ENCODE measurements at places on chromosomes 16 and 17.

- no peak for DNase-seq
Measured at GRCh38 chr16:84973776-84974523, 37.4 kb downstream of the ZDHHC7 start.

DNA sequence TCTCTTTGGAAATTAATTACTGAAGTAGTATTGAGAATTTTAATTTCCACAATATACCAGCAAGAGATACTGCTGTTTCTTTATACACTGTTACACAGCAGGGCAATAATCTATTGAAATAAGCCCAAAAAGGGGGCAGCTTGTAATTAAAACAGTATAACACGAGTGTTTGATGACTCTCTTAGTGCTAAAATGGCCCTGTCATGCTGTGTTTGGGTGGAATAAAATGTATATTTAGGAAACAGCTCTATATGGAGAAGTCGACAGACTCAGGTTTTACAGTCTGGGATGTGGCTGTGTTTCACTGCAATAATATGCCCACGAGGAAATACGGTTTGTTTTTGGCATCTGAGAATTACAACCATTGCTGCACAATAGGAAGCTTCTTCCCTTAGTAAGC is 537.7 kb upstream of the HSBP1 start:
- no peak for DNase-seq

DNA sequence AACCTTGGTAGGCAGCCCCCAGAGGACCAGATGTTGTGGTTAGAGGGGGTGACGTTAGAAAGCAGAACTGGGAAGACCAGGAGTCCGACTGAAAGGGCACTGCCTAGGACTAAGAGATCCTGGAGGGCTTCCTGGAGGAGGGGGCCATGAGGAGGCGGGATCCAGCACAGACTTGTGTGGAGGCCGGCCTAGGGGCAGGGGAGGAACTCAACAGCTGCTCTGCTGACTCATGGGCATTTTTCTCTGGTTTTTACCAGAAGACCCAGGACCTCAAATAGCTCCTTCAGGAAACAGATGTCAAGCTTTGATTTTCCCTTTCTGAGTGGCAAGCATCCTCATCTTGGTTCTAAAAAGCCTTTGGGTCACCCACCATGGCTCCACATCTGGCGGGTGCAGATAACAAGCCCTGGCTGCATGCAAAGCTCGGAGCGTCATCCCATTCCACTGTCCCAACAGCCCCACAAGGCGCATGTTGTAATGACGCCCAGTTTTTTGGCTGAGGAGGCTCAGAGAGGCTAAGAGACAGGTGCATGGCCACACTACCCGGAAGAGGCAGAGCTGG is 29.0 kb downstream of the IL21R start:
- DNase-seq = no peak

DNA sequence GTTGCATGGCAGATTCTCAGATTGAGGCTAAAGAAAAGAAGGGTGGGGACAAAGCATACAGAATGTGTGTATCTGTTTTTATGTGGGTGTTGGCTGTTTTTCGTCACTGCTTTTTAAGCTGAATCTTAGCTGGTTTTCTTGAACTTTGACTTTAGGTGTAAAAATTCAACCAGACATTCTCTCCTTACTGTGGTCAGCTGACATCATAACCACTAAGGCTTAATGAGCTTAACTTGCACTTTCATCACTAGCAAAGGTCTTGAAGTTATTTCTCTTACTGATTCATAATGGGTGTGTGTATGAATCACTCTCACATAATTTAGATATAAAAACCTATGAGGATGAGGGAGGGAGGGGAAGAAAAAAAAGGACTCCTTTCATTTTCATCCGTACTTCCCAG is 4.0 kb upstream of the CDC6 start:
- DNase-seq = no peak

DNA sequence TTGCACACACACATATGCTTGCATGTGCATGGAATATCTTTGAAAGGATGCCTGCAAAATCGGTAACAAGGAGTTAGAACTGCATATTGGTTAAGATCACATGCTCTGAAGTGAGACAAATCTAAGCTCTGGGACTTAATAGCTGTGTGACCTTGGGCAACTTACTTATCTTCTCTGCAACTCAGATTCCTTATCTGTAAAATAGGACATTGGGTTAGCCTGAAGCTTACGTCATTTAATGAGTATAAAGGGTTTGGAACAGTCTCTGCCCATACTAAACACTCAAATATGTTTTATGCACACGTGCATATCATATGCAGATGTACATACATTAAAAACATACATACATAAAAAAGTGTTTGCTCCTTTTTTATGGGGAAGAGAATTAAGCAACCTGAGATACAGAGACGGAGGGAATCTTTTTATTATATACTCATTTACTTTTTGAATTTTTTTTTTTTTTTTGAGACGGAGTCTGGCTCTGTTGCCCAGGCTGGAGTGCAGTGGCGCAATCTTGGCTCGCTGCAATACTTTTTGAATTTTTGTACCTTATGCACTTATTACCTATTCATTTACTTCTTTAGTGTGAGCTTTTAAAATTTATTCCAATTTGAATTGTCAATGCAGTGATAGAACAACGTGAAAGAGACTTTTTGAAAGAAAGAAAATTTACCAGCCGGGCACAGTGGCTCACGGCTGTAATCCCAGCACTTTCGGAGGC is 206.2 kb downstream of the CCDC182 start:
- no peak for DNase-seq

GRCh38 chr16:84036982-84037425 is 5.6 kb downstream of the SLC38A8 start:
- no peak for DNase-seq

GRCh38 chr17:68349157-68349556 is 57.9 kb downstream of the ARSG start:
- no peak for DNase-seq

- no peak for DNase-seq
Measured at GRCh38 chr16:66254106-66254505, 112.4 kb upstream of the CDH5 start.

DNA sequence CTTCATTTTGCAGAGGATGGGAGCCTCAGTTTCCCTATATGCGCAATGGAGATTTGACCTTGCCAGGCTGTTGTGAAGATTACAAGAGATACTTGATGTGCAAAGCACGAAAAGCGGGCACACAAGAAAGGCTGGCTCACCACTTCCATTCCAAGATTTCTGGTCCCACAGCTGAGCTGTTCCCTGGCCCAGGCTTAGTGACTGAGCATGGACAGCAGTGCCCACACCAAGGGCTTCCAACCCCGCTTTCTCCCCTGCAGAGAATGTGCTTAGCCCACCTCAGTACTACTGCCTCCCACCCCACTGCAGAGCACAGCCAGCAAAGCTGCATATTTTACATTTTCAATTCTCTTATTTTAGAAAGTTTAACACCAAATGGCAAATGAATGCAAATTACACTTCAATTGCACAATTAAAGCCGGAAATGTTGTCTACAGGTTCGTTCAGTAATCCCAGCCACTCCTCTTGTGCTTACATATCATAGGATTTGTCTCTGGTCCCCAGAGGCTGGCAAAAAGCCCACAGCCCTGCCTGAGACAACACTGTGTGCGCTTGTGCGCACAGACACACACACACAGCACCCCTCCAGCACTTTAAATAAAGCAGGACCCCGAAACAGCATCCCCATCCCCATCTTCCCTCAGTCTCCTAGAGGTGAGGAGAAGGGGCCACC is 51.8 kb downstream of the VAC14 start:
- DNase-seq = no peak

DNA sequence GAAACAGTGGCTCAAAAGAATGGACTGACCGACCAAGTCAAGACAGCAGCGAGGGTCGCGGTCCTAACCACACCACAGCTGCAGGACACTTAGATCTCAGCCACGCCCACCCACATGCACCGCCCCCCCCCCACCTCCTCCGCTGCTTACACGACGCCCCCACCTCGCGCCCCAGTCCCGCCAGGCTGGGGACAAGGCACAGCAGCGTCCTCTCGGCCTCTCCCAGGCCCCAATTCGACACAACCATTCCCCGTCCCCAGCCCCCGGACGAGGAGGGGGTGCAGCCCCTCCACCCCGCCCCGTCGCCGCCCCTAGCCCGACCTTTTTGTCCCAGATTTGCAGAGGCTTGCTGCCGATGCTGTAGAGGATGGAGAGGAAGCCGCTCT is 477 bp downstream of the CFAP20 start:
- no peak for DNase-seq

- DNase-seq = no peak
Measured at GRCh38 chr17:51995797-51996403, 162.6 kb downstream of the CA10 start.

All from T-helper 1 cell (primary cell).